ENCODE measurements at places on chromosomes 3 and 15. TPM values are rescaled to one million over a fixed set of nuclear protein-coding genes. Genes with fewer than 3 reads are reported as not detected.

Gene DPPA2
- total RNA-seq: not detected

Gene AADACL2
- total RNA-seq: not detected

Gene C2CD4A
- total RNA-seq: not detected

Gene CHRM5
- not detected for total RNA-seq

Gene GOLGA6B
- total RNA-seq: not detected

Gene MITF
- total RNA-seq: not detected

Gene EFCC1
- not detected for total RNA-seq

Gene NMB
- 1.3 TPM for total RNA-seq

Gene CCRL2
- 2.1 TPM for total RNA-seq

Gene IL17RB
- total RNA-seq: 2.2 TPM

Gene LRRC28
- total RNA-seq: 27.7 TPM

DNA sequence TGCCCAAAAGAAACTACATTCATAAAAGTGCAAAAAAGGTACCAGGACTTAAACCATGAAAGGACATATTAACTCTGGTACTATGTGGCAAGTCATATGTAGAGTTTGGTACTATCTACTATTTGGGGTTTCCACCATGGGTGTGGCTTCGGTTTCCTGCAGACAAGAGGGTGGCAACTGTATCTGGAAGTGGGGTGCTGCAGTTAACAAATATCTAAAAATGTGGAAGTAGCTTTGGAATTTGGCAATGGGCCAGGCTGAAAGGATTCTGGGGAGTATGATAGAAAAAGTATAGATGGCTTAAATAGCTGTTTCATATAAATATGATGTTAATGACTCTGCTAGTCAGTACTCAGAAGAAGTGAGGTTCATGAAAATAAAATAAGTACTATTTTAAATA is 44.0 kb downstream of the PLSCR2 start:
- no peaks in the 10 kb centered on the region for H3K27me3 ChIP-seq
- H3K4me1 ChIP-seq: no peaks in the 10 kb centered on the region
- no peak for DNase-seq
- no peak overlapping the region for H3K4me3 ChIP-seq
- H3K36me3 ChIP-seq: no peaks in the 10 kb centered on the region

- H3K36me3 ChIP-seq: no peaks in the 10 kb centered on the region
- H3K4me1 ChIP-seq: no peaks in the 10 kb centered on the region
- no peak overlapping the region for H3K4me3 ChIP-seq
- no peak overlapping the region for H3K27ac ChIP-seq
- no peaks in the 10 kb centered on the region for H3K27me3 ChIP-seq
Measured at GRCh38 chr3:64191822-64192221, 33.4 kb downstream of the PRICKLE2 start.

DNA sequence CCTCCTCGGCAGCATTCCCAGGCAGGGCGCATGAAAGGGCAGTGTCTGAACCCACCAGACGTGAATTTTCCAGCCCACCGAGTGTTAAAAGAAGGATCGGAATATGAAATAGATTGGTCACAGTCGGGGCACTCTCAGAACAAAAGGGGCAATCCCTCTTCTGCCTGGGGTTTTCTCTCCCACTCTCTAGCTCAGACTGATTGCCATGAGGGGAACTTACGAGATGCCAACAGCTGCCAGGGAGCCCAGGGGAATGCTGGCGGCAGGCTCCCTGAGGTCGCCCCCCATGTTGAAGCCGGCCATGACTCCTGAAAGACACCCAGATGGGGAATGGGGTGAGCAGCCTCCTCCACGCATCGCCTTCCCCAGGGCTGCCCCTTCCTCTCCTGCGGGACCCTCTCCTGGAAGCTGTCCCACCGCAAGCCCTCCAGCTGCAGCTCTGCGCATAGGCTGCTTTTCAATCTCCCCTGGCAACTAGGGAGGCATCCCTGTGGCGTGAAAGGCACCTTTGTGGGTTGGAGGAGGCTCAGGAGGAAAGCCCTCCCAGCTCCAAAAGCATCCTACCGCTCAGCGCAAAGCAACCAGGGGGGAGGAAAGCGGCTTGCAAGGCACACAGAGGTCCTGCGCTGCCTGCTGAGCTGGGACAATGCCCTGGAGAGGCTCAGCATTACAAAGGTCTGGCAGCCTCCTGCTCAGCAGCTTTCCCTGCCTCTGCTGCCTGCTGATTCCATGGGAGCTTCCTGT is 64.8 kb upstream of the HEG1 start:
- no peak for DNase-seq
- peaks cover 75% of the 10 kb centered on the region for H3K4me1 ChIP-seq
- H3K36me3 ChIP-seq: no peaks in the 10 kb centered on the region
- H3K27ac ChIP-seq: peak overlapping the region; percentile 97

DNA sequence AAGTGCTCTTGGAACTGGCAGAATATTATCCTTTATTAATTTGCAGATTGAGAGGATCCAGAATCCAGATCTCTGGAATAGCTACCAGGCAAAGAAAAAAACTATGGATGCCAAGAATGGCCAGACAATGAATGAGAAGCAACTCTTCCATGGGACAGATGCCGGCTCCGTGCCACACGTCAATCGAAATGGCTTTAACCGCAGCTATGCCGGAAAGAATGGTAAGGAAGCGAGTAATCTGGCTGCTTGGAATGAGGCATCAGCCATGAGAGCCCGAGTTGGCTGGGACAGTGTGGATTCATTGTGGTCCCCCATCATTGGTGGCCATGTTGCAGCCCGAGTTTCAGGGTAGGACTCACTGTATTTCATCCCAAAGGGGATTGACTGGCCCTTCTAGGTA is 47.1 kb downstream of the PARP14 start:
- peaks cover 14% of the 10 kb centered on the region for H3K36me3 ChIP-seq
- DNase-seq: no peak
- H3K4me3 ChIP-seq: no peak overlapping the region
- H3K27ac ChIP-seq: no peak overlapping the region
- H3K4me1 ChIP-seq: no peaks in the 10 kb centered on the region

DNA sequence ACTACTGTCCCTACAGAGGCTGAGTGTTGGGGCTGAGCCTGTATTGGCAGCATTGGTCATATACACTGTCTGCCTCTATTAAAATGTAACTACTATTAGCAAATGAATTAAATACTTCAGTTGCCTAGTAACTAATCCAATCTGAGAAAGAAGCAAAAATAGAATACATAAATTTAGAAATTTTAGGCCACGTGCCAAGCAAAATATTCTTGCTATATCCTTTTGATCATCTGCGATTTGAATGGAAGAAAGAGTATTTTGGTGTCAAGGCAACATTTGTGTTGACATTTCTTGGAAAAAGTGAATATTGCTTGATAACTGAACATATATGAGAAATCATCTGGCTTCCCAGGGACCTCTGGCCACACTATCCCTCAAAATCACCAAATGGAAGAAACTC is 148.2 kb upstream of the TOPAZ1 start:
- H3K4me1 ChIP-seq: no peaks in the 10 kb centered on the region
- no peak overlapping the region for H3K27ac ChIP-seq
- H3K27me3 ChIP-seq: no peaks in the 10 kb centered on the region
- DNase-seq: no peak

DNA sequence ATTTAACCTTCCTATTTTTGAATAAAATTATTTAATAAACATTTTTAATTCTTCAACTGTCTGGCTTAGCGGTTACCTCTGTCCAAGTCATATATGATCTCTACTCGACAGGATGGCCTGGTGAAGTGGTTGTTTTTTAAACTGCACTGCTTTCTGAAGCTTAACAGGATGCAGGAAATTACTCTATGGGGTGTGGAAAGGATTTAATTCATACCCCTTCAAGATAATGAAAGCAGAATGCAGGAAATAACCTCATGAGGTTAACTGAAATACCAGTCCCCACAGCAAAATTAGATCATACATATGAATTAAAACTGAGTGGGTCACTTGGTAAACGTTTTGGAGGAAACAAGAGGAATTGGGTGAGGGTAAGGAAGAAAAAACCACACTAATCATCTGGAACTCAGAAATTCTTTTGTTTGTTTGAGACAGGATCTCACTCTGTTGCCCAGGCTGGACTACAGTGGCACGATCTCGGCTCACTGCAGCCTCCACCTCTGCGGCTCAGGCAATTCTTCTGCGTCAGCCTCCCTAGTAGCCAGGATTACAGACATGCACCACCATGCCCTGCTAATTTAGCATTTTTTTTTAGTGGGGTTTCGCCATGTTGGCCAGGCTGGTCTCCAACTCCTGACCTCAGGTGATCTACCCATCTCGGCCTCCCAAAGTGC is 50.1 kb downstream of the LYSMD4 start:
- peaks cover 14% of the 10 kb centered on the region for H3K36me3 ChIP-seq
- no peak overlapping the region for H3K27ac ChIP-seq
- H3K4me3 ChIP-seq: no peak overlapping the region
- DNase-seq: no peak
- H3K27me3 ChIP-seq: no peaks in the 10 kb centered on the region
- H3K4me1 ChIP-seq: no peaks in the 10 kb centered on the region

DNA sequence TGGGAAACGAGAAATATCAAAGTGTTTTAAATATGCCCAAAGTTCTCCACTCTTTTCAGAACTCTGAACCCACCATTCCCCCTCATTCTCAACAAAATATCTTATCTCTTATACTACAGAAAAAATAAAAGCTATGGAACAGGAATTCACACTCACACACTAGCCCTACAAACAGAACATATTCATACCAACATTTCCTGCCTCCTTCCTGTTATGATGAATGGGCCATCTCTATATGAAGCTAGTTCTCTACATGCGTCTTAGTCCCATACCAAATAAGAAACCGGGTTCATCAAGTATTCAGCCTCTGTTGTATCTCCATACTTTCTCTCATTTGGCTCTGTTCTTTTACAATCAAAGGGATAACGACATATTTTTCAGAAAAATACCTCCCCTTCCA is 72.6 kb downstream of the PLSCR2 start:
- H3K27me3 ChIP-seq: no peaks in the 10 kb centered on the region
- H3K4me1 ChIP-seq: no peaks in the 10 kb centered on the region
- no peak for DNase-seq
- no peak overlapping the region for H3K27ac ChIP-seq
- no peak overlapping the region for H3K4me3 ChIP-seq
- H3K36me3 ChIP-seq: no peaks in the 10 kb centered on the region

DNA sequence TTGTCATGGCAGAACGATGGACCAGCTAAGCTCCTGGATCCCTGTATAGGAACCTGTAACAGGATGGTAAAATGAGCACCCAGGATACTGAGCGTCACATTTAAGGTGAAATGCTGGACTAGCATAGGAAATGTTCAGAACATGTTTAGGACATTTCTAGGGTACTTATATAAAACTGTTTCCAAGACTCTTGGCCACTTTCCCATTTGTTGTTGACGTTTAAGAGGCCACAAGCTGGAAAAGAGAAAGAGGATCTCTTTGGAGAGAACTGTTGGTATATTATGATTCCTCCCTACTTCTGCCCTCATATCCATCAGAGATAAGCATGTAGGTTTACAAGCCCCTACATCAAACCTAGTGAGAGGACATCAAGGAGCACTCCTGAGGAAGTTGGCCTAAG is 57.5 kb downstream of the SCN11A start:
- H3K4me3 ChIP-seq: no peak overlapping the region
- no peak overlapping the region for H3K27ac ChIP-seq
- no peaks in the 10 kb centered on the region for H3K4me1 ChIP-seq
- H3K36me3 ChIP-seq: no peaks in the 10 kb centered on the region
- DNase-seq: no peak
- 0 out of 2 replicates have a peak, but pooled peaks cover 3% of the 10 kb centered on the region for H3K27me3 ChIP-seq

DNA sequence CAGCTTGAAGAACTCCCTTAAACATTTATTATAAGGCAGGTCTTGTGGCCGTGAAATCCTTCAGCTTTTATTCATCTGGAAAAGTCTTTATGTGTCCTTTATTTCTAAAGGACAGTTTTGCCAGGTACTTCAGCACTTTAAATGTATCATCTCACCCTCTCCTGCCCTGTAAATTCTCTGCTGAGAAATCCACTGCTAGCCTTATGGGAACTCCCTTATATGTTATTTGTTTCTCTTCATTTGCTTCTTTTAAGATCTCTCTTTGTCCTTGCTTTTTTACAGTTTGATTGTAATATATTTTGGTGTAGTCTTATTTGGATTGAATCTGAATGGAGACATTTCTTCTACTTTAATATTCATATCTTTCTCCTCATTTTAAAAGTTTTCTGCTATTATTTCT is 86.7 kb upstream of the RBMS3 start:
- no peak overlapping the region for H3K4me3 ChIP-seq
- H3K4me1 ChIP-seq: no peaks in the 10 kb centered on the region
- no peak for DNase-seq
- no peaks in the 10 kb centered on the region for H3K27me3 ChIP-seq

- DNase-seq: no peak
- H3K4me1 ChIP-seq: peaks cover 8% of the 10 kb centered on the region
- peaks cover 7% of the 10 kb centered on the region for H3K36me3 ChIP-seq
- H3K27ac ChIP-seq: peak overlapping the region; percentile 61
- H3K27me3 ChIP-seq: no peaks in the 10 kb centered on the region
Measured at GRCh38 chr3:14126017-14126886, 1.4 kb downstream of the TMEM43 start.

DNA sequence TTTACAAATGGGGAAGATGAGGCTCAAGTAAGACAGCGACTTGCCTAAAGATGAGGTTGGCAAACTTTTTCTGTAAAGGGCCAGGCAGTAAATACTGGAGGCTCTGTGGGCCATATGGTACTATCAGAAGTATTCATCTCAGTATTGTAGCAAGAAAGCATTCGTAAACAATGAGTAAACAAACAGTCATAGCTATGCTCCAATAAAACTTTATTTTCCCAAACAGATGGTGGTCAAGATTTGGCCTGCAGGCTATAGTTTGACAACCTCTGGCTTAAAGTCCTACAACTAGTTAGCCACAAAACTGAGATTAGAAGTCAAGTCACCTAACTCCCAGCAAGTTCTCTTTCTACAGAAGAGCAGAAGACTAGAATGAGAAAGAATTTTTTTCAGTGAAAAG is 177.0 kb upstream of the NECTIN3 start:
- no peaks in the 10 kb centered on the region for H3K27me3 ChIP-seq
- no peaks in the 10 kb centered on the region for H3K36me3 ChIP-seq
- H3K4me3 ChIP-seq: no peak overlapping the region
- DNase-seq: no peak
- no peaks in the 10 kb centered on the region for H3K4me1 ChIP-seq
- H3K27ac ChIP-seq: no peak overlapping the region

- H3K4me3 ChIP-seq: no peak overlapping the region
- no peak for DNase-seq
- no peak overlapping the region for H3K27ac ChIP-seq
- peaks cover 3% of the 10 kb centered on the region for H3K4me1 ChIP-seq
- no peaks in the 10 kb centered on the region for H3K27me3 ChIP-seq
Measured at GRCh38 chr3:32403663-32404062, 12.0 kb downstream of the CMTM7 start.

All from GM12878 (cell line).